ENCODE measurements at places on chromosomes 3 and 15.

DNA sequence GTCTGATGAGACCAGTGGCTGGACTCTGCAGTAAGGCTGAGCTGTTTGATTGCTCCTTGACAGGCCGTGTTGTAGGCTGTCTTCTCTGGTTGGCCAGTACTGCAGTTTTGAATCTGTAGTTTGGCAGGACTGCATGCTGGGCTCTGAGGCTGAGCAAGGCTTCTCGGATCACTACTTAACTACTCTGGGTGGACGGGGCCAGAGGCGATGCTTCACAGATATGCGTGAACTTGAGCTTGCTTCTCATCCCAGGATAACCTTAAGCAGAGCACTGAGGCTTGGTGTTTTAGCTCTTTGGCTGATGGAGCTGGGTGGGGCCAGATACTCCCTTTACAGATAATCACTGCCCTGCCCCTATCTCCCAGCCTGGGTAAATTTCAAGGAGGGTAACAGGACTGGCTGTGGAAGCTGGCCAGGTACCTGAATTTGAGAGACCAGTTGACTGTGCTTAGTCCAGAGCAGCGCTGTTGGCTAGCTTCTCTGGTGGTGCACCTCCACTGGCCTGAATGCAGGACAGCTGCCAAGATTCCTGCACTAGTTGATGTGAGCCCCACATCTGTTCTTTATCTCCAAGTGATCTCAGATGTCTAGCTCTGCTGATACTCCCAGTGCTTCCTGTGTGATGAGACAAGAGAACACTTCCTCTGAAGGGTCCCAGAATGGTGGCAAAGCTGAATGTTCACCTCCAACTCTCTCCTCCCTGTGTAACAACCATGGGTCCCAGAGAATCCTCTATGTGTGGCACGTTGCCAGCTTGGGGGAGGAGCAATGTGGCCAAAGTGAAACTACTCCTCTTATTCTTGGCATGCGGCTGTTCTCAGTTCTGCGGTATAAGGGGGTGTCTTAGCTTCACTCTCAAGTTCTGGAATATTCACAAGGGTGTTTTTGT, 37.9 kb downstream of the RPL39L start:
- DNase-seq, result peak; percentile 86

GRCh38 chr15:35693886-35694285, 147.9 kb upstream of the DPH6 start:
- no peak for DNase-seq

DNA sequence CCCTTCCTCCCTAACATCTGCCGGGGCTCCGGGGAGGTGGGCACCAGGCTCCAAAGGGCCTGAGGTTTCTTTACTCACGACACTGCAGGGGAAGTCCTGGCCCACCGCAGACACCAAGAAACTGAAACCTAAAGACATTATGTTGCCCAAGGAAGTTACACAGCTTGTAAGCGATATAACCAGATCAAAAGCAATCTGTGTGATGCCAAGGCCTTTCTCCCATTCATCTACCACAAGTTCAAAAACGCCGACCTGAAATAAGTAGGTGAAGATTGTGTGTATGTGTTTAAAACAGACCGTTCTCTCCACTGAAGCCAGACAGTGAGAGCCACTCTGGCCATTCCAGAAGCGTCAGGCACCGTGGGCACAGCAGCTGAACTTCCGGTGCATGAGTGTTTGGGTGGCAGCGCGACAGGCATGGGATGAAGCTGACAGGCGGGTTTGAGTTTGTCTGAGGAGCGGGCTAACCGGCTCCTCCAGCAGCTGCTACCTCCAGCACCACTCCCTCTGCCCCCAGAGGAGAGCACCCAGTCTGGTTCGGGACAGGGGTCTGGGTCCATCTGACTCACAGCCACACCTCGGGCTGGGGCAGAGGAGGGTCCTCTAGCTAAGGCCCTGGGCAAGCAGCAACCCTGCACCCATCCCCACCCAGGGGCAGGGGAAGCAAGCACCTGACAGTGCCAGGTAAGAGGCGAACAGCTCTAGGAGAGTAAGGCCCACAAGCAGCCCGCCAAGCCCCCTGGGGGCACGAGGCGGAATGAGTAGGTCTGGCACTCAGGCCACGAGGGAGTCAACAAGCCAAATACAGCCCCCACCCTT, 1.3 kb downstream of the TNK2 start:
- DNase-seq, result peak; percentile 66

GRCh38 chr3:25589783-25590258, 74.9 kb downstream of the TOP2B start:
- DNase-seq, result peak; percentile 15

DNA sequence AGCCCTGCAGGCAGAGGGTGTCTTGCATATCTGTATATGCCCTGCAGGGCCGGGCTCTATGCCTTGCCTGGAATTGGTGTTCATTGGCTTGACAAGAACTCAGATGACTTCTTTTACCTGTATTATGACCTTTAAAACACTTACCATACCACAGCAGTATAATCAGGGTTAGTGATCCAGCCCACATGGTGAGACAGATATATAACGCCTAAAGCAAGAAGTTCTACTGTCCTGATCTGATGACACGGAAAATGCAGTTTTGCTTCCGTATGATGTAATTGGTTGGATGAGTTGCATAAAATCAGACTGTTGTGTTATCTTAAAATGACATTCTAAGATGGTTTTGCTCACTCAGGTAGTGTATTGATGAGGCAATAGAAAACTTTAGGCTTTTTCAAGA, 9.4 kb downstream of the CCDC174 start:
- DNase-seq, result no peak

DNA sequence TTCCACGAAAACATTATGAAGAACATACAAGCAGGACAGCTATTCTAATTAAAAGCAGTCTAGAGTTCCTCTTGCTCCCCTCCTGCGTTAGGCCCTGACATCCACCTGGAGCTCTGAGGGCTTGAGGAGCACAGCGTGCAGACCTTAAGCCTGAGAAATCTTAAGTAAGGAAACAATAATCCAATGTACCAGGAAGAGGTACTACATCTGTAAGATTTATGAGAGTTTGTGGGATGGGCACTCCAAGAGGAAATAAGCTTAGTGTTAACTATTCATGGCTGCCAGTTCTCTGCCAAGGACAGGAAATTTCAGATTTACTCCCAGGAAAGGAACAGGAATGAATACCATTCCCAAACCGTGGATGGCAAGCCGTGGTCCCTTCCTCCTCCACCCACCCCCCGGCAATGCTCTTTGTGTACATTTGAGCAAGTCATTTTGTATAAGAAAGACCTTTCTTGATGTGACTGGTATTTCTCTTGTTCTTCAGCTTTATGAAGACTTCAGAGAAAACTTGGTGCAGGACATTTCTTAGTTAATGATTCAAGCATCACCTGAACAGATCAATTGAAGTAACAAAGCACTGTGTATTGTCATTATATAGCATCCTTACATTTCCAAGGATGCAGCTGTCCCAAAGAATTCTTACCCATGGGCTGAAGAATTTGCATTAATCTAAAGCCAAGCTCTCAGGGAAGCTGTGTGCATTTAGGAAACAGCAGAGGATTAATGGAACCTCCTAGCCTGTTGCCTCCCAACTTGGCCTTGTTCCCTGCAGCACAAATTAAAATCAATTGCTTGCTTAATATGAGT, 28.8 kb upstream of the VILL start:
- no peak for DNase-seq

- no peak for DNase-seq
Measured at GRCh38 chr3:68889328-68889727, 43.0 kb downstream of the TAFA4 start.

DNA sequence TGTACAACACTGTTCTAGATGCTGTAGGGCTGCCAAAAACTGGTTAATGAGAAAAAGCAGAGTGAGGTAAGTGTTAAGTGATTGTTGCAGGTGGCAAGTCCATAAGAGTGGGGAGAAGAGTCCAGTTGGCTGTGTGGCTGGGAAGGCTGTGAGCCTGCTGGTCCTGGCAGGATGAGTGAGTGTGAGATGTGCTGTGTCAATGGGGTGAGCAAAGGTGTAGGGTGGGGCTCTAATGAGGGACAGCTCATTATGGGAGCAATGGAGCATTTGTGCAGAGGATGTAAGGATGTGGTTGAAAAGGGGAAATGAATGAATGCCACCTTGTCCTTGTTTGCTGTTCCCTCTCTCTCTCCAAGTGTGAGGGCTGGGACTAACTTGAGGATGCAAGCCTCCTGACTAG, 145.3 kb upstream of the ROPN1 start:
- no peak for DNase-seq

DNA sequence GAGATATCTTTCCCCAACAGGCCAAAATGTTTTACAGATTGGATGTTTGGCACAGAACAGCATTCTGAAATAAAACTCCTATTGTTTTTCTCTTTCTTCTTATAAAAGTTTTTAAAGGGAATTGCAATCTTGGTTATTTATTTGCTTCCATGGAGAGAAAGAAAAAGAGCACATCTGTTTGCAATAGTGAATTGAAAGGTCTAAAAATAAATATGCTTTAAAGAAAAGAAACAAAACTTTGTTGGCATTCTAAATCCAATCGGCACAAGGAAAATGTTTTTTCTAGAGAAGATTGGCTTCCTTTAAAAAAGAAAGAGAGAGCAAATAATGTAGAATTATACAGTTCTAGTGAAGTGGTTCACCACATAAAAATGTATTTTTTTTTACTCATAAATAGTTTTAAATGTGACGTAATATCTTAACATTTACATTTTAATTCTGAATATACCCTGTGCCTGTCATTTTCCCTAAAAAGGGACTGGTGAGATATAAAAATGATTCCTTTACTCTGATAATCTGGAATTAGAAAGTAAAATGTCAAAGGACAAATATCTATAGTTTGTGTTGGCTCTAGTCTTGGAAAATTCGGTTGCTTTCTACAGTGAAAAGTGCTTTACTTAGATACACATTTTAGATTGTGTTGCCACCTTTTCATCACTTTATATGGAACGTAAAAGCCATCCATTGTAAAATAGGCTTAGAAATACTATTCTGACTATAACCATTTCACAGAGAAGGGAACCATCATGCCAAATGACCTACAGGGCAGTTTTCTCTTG, 257.4 kb upstream of the CBLB start:
- peak; percentile 44 for DNase-seq

GRCh38 chr3:13045241-13045903, 27.9 kb downstream of the IQSEC1 start:
- DNase-seq, result no peak

GRCh38 chr3:72338942-72339669, 509.1 kb downstream of the SHQ1 start:
- DNase-seq, result peak; percentile 61

DNA sequence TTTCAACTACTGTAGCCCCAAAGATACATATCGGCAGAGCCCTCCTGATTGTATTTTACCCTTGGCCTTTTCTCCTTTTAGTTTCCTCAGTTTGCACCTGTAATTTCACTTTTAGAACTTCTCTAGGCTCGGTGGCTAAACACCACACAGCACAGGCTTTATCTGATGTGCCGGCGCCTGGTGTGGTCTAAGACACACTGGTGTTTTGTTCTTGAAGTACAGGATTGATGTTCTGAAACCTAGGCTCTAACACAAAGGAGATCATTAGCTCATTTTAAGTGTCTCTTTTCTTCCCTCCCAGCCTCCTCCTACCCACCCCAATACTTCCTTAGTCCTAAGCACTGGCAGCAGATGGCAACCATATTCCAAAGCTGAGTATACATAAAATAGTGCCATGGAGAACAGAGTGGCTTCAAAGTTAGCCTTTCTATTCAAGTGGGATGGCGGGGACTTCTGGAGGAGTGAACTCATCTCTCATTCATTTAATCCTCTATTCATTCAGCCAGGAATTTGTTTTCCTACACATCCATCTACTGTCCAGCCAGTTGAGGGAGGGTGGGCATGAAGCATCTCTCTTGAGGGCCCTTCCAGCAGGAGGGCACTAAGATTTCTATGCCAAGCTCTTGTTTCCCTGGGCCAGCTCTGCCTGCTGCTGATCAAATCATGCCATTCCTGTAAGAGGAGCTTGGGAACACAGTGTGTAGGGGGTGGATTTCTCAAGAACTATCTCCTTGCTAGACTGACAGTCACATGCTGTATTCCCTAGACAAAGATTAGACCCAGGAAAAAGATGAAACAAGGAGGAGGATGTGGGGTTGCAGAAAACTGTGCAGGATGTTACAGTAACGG, 71.2 kb downstream of the TIGIT start:
- no peak for DNase-seq

GRCh38 chr3:48859206-48859605, 11.5 kb upstream of the PRKAR2A start:
- DNase-seq, result peak; percentile 12

DNA sequence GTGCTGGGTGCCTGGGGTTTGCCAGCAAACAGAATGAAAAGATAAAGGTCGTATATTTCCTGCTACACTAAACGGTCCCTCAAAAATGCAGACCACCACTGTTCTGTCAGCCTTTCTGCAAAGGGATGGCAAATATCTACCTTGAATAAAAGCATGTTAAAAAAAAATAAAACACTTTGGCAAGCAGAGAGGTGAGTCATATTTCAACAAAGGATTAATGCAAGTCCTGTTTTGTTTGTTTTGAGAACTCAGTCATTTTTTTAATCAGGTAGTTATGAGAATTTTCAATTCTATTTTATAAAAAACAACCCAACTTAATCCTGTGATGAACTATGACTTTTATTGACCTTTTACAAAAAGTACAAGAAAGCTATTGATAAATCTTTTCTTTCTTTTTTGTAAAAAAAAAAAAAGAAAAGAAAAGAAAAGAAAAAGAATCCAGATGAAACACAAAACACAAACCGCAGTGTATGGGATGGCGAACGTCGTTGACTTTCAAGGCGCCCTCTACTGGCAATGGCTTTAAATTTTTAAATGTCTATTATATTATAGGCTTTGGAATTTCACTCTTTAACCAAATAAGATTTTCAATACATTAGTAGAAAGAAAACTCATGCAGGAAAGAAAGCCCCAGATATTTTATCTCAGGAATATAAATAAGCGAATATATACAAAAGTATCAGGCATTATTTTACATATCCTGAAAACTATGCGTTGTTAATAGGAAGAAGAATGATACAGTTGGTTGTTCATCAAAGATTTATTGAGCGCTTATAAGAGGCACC, 87.8 kb downstream of the NCEH1 start:
- DNase-seq, result peak; percentile 60

DNA sequence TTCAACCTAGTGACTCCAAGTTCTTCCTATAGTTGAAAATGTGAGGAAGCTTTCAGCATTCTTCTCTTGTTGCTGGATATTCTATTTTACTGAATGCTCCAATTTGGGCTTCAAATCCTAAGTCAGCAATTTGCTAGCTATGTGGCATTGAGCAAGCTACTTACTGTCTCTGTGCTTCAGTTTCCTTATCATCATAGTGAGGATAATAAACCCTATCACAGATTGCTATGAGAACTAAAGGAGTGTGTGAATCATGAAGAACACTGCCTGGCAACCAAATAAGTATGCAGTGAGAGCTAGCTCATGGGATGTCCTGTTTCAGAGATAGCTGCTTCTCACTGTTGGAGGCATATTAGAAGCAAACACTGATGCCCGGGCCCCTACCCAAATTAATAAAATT, 163.8 kb upstream of the CDIN1 start:
- DNase-seq, result no peak

- DNase-seq, result no peak
Measured at GRCh38 chr3:180421721-180422120, 180.2 kb upstream of the TTC14 start.

DNA sequence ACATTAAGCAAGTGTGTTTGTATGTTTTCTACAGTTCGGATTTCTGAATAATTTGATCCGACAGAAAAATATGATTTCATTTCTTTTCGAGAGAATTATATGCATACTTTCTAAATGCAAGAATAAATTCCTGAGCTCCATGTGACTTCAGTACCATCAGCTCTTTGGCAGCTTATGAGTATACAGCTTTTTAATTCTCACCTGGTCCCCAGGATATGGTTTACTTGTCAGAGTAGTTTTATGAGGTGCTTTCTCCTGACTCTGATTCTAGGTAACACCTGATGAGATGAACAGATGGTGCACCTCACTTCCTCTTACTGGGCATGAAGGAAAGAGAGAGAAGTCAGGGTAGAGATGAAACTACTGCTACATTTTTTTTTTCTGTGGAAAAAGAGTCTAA, 3.1 kb downstream of the HGD start:
- no peak for DNase-seq
